ENCODE measurements at places on chromosomes 2 and 18.

DNA sequence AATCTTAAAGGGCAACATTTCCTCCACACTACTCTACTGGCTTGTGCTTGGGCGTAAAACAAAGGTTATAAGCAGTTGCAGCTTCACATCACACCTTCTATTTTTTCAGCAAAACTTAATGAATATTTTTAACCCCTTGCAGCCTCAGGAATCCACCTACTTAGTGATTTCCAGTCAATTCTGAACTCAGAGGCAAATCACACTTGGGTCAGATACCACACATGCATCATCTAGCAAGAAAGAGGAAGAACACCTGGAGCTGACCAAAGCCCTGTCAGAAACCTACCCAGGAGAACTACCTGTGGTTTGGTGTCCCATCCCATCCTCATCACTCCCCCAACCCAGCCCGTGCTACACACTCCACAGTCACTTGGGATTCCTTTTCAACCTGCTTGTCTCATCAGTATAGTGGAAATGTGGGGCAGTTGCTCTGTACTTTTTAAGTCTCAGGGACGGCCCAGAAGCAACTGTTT, 25.5 kb downstream of the PIAS2 start:
- DNase-seq, result no peak

DNA sequence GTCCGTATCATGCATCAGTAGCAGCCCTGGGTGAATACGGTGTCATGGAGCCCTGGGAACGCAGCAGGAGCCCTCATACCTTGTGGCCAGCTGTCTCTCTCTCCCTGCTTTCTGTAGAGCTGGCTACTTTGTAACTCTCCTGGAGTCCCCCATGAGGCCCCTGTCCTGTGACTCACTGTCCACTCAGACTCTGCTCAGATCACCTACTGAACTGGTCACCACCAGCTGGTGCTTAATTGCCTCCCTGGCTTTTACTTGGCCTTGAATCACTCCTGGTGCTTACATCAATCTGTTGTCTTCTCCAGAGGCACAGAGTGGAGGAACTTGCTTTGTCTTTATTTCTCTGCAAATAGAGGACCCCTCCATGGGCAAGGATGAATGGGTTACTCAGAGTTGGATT, 172.7 kb downstream of the HRH4 start:
- no peak for DNase-seq

DNA sequence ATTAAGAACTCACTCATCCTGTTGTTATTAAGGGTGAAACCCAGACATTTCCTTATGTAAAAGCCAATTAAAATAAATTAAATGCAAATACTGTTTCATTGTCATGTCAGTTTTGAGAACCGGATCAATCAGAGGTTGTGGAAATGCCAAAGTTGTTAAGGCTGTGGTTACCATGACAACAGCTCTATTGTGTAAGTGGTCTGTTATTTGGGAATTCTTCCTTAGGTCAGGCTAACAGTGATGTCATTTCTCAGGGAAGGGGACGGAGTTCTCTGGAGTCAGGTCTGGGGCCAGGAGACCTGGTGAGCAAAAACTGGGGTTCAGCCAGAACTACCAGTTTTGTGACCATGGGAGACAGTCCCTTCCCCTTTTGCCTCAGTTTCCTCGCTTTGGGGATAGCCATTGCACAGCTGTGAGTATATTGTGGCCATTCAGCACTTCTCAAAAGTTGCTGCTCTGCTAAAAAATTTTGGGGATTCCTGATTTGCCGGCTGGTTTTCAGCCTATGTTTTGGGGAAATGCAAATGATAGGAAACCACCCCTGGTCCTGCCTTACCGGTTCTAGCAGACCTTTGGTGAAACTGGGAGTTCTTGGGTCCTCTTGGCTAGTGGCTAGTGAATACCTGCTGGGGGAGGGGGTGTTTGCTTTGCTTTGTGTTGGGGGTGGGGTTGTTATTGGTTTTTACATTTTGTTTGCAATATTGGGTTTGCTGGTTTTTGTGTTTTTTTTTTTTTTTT, 21.6 kb downstream of the HPCAL1 start:
- DNase-seq, result no peak

DNA sequence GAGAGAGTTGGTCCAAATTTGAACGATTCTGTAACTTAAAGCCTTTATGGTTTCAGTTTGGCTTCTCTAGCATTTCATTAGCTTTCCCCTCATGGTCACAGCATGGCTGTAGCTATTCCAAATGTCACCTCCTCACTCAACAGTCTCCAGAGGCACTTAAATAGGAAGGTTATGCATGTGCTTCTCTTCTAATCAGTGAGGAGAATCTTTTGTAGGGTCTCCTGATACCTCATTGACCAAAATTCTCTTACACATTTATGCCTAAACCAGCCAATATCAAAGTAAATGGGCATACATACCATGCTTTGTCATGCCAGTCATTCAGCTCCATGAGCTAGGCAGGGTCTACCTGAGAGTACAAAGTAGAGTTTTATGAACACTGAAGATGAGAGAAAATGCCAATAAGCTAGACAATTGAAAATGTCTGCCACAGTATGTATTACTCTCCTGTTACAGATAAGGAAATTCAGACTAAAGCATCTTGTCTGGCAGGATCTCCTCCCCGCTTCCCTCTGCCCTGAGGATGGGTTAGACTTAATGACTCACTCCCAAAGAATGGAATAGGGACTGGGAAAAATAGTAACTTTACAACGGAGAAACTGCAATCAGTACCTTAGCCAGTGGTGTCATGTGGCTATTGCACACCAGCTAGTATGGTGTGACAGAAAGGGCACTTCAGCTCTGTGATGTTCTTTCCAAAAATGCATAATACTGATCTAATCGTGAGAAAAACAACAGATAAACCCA, 15.4 kb downstream of the DSG2 start:
- DNase-seq, result no peak

GRCh38 chr18:36376361-36376760, 78.8 kb downstream of the FHOD3 start:
- no peak for DNase-seq

DNA sequence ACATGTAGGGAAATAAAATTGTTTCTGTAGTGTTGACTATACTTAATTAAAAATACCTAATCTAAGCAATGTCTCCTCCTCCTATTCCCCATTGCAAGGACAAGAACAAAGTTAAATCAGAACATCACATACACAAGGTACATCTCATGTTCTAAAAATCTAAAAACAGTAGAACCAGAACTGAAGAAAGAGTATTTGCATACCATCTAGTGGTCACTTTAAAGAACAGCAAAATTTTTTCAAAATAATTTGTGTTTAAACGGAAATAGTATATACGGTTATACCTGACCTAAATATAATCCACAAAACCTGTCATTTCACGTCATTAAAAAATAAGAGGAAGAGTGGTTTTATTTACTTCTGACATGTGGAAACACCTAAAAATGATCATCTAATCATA, 294.3 kb upstream of the KCNH7 start:
- DNase-seq, result no peak

- DNase-seq, result no peak
These were observed 161.3 kb upstream of the SMAD7 start for GRCh38 chr18:49112031-49112430.

DNA sequence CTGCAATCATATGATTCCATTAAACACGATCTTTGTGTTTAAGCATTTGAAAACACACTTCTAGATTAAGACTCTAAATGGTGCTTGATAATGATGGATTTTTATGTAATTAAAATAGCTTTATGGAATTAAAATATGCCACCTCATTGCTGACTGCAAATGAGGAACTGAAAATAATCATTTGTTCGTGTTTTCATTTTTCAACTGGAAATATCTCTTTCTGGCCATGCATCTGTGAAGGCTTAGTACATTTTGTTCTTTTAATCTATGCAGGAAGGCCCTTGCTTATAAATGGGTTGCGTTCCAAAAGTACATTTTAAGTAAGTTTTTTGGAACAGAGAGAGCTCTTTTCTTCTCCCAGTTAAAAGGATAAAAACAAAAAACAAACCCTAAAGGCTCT, 125.5 kb downstream of the MC4R start:
- DNase-seq, result no peak

DNA sequence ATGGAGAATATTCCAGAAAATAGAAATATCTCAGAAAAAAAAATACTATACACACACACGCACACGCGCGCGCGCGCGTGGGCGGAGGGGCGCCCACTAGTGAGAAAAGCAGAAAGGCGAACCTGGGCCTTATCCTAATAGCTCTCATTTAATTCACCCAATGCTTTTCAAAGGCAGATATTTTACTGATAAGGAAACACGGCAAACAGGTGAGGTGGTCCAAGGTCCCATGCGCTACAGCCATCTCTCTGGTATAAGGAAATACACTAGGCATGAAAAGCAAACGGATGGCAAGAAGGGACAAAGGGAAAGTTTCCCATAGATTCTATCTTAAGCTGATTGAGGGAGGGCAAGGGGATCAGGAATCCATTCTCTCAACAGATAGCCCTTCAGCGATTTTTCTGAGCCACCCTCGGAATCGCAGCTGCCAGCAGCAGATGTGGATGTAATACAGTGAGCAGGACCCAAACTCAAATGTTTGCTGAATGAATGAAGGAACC, 136.7 kb downstream of the TMEM247 start:
- DNase-seq, result no peak

- no peak for DNase-seq
These were observed 139.5 kb upstream of the LRATD1 start for GRCh38 chr2:14492920-14493503.

GRCh38 chr18:58996131-58996641, 131.5 kb downstream of the ZNF532 start:
- DNase-seq, result no peak

DNA sequence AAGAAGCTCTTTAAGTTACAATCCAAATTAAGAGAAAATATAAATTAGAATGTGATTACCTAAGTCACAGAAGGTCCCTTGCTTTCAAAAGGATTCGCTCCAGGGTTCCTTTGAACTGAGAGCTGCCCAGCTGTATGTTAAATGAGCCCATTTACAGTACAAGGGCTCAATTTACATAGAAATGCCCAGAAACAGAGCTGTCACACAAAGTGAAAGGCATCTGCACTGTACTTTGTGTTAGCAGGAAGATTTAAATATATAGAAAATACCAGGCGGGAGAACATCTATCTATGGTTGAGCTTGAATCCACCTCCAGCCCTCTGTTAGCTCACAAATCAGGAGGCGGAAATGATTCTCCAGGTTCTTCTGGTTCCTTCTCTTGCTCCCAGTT, 272.9 kb downstream of the PAX3 start:
- DNase-seq, result no peak
